ENCODE measurements at places on chromosomes 4 and X.

DNA sequence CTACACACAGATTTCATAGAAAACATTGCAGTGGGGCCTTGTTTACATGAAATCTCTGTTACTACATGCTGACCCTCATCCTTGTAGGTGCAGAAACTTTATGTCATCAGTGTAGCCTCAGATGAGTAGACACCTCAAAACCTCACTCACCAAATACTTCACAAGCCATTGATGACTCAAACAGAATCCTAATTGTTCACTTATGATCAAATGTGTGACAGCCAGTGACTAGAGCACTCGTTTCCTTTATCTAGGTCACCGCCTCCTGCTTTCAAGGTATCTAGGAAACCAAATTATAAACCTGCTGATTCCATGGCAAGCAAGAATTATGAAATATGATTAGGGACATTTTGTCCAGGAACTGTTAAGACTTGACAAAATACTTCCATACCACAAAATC is 255.8 kb upstream of the GPRIN3 start:
- no peak for DNase-seq

- DNase-seq, result no peak
Measured at GRCh38 chr4:27360790-27361267, 500.2 kb downstream of the STIM2 start.

GRCh38 chr4:54230484-54231418 is 1.7 kb downstream of the PDGFRA start:
- no peak for DNase-seq

GRCh38 chrX:95675794-95676193 is 1008.8 kb upstream of the DIAPH2 start:
- no peak for DNase-seq

DNA sequence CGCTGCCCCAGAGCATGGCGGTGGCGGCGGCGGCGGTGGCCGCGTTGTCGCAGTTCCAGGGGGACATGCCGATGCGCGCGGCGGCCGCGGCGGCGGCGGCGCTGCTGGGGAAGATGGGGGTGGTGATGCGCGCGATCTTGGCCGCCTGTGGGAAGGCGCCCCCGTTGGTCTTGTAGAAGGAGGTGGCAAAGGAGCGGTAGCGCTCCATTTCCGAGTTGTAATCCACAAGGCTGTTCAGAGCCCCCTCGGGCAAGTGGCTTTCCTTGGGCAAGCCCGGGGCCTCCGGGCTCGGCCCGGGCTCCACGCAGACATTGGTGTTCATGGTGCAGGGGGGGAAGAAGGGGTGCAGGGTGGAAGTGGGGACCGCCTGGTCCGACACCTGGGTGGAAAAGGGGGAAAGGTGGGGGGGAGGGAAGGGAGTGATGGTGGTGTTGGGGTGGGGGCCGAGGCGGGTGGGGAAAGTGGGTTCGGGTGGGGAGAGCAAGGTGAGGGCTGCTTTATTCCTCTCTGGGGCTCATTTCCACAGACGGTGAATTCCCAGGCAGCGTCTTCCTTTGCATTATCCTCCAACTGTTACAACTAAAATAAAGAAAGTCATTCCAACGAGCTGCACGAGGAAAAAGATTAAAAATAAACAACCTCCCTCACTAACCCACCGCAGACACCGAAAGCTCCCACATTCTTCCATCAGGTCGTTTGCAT is 3.1 kb downstream of the CXXC4 start:
- DNase-seq, result no peak

DNA sequence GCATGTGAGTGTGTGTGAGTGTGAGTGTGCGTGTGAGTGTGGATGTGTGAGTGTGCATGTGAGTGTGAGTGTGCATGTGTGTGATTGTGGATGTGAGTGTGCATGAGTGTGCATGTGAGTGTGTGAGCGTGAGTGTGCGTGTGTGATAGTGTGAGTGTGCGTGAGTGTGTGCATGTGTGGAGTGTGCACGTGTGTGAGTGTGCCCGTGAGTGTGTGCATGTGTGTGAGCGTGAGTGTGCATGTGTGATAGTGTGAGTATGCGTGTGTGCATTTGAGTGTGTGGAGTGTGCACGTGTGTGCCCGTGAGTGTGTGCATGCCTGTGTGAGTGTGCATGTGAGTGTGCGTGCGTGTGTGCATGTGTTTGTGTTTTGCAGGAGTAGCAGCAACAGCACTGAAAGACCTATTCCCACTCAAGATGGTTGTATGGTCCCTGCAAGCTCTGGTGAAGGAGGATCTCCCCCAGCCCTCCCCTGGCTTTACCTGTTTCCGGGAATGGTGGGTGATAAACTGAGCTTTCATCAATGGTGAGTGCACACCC is 30.7 kb upstream of the HELT start:
- no peak for DNase-seq

DNA sequence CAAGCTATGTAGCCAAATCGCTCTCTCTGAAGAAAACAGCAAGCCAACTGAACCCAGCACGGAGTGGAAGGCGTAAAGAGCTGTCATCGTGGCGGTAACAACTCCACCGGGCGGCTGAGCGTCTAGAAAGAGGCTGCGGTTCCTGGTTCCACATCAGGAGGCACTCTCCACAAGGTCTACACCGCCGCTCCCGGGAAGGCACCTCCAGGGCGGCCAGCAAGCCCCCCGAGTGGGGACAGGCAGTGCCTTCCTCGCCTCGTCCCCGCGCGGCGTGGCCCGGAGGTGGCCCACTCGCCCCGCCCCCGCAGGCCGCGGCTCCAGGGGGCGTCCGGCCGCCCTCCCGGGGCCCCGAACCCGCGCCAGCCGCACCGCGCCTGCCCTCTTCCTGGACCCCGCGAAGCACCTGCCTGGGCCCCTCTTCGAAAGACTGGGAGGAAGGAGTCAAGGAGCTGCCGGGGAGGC is 755 bp downstream of the KLHL8 start:
- DNase-seq, result peak; percentile 43

DNA sequence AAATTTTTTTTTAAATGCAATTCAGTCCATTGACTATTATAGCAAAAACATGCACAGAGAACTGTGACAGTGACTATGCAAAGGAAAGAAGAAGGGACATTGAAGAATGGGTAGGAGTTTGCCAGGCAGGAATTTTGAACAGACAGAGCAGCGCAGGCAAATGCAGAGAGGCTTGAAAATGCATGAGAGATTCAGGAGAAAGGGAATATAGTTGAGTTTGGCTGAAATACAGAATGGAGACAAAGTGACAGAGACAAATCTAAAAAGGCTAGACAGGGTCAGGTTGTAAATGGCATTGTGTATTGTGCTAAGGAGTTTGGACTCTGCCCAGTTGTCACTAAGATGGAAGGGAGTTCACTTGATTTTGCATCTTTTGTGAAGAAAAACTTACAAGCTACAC is 42.4 kb upstream of the IL21 start:
- no peak for DNase-seq

- peak; percentile 17 for DNase-seq
Measured at GRCh38 chrX:48083212-48083611, 11.8 kb upstream of the ZNF630 start.

DNA sequence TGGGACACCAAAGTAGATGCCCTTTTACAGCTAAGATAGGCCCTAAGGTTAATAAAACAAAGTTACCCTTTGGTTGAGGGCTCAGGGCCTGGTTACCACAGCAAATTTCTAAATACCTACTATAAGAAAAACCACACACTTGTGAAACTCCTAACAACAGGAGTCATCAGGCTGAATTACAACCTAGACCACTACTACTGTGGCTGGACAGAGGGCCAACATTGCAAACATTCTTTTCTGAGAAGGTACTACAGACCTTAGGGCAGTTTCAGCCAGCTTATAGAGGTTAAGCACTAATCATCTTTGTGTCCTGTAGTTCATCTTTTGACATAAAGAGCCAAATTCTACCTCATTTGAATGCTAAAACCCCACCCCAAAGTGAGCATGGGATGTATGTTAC is 504.0 kb downstream of the RAPGEF2 start:
- DNase-seq, result no peak

DNA sequence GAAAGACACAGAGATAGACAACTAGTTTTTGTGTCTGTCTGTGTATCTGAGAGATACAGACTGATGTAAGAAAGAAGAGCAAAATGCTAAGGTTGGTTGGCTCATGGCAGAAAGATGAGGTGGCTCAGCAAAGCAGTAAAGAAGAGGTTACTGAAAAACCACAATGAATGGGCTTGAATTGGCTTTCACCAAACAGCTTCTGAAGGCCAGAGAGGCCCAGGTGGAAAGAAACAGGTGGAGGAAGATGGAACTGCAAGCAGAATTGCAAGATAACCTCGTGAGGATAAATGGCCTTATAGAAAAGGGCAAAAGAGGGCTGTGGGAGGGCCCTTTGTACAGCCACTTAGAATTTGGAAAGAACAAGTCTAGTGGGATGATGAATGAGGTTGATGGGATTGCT is 39.6 kb downstream of the GAB3 start:
- DNase-seq, result no peak

DNA sequence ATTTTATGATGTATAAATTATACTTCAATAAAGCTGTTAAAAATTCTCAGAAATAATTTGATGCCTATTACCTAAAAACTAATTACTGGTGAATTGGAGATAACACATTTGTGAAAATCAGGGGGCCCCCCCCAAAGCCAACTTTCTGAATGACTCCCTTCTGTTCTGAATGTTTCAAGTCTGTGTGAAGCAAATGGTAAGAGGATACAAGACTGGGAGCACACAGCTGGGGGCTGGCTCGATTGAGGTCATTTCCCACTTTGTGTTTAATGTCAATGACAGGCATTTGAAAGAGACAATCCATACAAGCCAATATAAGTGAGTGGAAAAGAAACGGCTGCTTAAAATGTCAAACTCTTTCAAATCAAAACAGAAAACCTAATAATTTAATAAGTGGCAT is 155.8 kb downstream of the SH2D1A start:
- DNase-seq, result no peak

- no peak for DNase-seq
Measured at GRCh38 chr4:66482186-66482585, 811.9 kb upstream of the EPHA5 start.

- DNase-seq, result no peak
Measured at GRCh38 chrX:40402831-40403533, 177.8 kb upstream of the ATP6AP2 start.

DNA sequence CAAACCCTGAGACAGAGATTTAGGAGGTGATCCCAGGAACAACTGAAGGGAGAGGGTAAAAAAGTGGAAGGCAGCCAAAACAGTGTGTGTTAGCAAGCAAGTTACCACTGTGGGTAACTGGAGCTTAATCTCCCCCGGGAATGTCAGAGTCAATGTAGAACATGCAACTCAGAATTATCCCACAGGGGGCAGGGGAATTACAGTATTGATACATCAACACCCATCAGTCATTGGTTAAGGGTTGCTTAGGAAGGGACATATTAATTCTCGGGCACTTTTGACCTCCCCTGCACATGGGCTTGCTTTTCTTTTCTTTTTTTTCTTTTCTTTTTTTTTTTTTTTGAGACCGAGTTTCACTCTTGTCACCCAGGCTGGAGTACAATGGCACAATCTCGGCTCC is 29.3 kb downstream of the CXorf58 start:
- no peak for DNase-seq

DNA sequence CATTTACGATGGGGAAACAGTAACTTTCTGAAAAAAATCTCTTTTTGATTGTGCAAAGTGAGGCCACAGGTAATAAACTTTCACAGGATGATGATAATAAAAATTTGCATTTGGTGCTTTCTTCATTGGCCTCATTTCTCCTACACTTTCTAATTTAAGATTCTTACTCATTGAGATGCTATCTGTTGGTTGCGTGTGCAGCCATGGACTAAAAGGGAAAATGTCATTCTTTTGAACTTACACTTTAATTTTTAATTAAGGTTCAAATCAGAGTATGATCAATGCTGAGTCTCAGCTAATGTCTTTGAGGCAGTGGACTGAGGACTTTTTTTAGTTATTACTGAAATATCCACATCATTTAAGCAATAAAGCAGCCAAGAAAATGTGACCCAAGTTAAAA is 87.6 kb downstream of the SEL1L3 start:
- DNase-seq, result no peak

DNA sequence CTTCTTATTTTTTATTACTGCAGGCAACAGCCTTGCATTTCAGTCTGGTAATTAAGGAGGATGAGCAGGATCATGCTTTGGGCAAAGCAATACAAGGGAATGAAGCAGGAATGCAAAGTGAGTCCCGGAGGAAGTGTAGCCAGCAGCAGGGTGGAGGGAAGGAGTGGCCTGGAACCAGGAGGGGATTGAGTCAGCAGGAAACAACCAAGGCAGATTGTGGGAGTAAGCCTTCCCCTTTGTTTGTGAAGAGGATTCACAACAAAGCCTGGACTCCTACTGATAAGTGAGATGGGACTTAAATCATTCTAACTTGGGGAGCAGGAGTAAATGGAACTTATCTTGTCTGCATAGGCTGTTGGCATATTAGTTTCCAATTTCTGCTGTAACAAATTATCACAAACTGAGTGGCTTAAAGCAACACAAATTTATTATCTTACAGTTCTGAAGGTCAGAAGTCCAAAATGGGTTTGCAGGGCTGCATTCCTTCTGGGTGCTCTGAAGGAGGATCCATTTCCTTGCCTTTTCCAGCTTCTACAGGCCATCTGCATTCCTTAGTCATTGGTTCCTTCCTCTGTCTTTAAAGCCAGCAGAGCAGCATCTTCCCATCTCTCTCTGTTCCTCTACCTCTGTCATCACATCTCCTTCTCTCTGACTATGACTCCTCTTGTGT is 93.2 kb upstream of the AP1S2 start:
- no peak for DNase-seq

- DNase-seq, result no peak
Measured at GRCh38 chr4:83104991-83105390, 9.5 kb downstream of the PLAC8 start.

- no peak for DNase-seq
Measured at GRCh38 chr4:80963051-80963450, 67.5 kb upstream of the BMP3 start.

GRCh38 chrX:70324326-70324725 is 34.4 kb downstream of the KIF4A start:
- DNase-seq, result no peak

DNA sequence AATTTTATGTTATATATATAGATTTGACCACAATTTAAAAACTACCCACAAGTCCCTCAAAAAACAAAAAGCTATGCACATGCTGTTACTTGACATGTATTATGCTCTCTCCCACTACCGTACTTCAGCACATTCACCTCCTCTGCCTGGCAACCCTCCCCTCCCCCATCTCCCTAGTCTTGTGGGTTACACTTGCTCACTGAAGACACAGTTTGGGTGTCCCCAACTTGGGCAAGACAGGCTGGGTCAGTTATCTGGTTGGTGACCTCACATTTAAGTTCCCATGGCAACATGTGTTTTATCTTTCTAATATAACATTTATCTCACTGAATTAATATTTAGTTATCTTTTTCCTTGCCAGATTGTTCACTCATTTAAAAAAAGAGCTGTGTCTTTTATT is 32.7 kb downstream of the SEC24D start:
- DNase-seq, result no peak

DNA sequence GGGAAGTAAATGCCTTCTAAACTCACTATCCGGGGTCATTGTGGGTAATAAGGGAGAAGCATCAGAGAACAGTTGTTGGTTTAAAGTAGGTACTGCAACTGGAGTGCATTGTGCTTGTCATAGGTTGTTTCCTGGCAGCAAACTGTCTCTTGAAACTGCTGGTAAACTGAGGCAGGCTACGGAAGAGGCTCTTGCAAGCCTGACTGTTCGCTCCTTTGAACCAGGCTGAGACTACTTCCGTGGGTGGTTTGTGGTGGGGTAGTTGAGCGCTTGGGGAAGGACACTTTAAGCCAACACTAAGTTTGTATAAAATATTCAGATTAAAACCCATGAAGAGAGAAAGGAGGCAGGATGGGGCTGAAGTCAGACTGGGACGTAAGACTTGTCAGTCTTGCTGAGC is 45.2 kb upstream of the WDR1 start:
- no peak for DNase-seq

GRCh38 chr4:98046665-98047064 is 96.6 kb downstream of the STPG2 start:
- DNase-seq, result no peak

- DNase-seq, result no peak
Measured at GRCh38 chr4:71355045-71355444, 16.2 kb downstream of the SLC4A4 start.
